ENCODE measurements at places on chromosomes 2 and 18.

GRCh38 chr2:29725610-29726009 lies 195.8 kb downstream of the ALK start:
- no peak for DNase-seq

DNA sequence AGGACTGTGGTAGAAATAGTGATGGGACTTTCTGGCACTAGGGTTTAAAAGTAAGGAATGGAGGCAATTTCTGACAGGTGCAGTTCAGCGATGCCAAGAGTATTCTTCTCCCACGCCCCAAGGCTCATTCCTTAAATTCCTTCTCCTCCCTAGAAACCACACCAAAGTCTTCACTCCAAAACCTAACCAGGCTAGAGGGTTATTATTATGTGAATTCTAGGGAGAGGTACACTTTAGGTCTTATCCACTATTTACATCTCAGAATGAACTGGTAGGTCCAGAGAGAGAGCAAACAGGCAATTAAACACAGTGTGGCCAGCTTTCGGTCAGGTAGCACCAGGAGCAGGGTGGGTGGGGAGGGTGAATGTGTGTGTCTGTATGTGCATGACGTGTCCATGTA lies 11.4 kb downstream of the IL1F10 start:
- DNase-seq: no peak

DNA sequence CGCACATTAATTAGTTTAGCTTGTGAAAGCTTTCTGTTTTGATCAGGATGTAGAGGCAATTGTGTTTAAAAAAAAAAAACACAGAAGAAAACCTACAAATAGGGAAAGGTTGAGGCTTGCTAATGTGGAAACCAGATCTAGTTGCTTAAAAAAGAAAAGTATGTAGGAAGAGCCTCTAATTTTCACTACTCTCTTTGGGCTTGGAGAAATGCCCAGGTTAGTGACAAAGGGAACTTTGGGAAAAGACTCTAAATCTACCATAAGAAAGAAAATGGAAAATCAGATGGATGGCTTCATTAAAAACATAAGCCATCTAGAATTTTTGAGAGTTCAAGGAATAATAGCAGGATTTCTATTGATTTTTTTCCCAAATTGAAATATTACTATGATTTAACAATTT lies 47.3 kb upstream of the SLC38A11 start:
- no peak for DNase-seq

GRCh38 chr2:19357402-19358241 lies 801 bp downstream of the OSR1 start:
- no peak for DNase-seq

- no peak for DNase-seq
Observed at GRCh38 chr2:223758131-223758840, 79.1 kb downstream of the AP1S3 start.
